ENCODE measurements at places on chromosomes 6 and 20. TPM values are rescaled to one million over a fixed set of nuclear protein-coding genes. Genes with fewer than 3 reads are reported as not detected.

DNA sequence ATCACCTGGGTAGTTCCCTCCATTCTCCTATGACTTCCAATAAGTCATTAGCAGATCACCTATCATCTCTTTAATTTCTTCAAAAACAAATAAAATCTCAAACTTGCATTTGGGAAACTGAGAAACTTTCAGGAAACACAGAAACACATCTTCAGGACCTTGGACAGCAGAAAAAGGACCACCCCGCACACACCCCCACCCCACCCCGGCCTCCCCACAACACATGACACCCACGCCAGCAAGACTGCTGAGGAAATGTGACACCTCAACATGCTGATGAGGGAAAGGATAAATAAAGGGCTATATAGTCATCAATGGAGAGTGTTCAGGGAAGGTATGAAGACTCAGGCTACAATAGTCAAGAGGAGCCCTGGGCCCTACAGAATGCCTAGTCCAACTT, 15.6 kb upstream of the TRIM39 start:
- DNase-seq = no peak

DNA sequence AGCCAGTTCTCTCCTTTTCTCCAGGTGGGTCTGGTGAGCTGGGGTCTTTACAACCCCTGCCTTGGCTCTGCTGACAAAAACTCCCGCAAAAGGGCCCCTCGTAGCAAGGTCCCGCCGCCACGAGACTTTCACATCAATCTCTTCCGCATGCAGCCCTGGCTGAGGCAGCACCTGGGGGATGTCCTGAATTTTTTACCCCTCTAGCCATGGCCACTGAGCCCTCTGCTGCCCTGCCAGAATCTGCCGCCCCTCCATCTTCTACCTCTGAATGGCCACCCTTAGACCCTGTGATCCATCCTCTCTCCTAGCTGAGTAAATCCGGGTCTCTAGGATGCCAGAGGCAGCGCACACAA, 765 bp upstream of the CFB start:
- no peak for DNase-seq

- no peak for DNase-seq
These were observed 12.8 kb downstream of the MAS1L start for GRCh38 chr6:29474996-29475395.

HLA-DOA gene
- polyA plus RNA-seq = 5.9 TPM

MOCS1 gene
- 11.0 TPM for polyA plus RNA-seq

TLDC2 gene
- polyA plus RNA-seq = 4.2 TPM

ANKEF1 gene
- 8.9 TPM for polyA plus RNA-seq

Data from left kidney (tissue), 8 donors.